ENCODE measurements at places on chromosomes 5 and 9.

- no peak for DNase-seq
Measured at GRCh38 chr5:131068893-131069643, 96.0 kb downstream of the HINT1 start.

GRCh38 chr9:35407846-35408245 lies 82.1 kb upstream of the RUSC2 start:
- no peak for DNase-seq

- DNase-seq, result no peak
Measured at GRCh38 chr9:75432386-75432785, 344.1 kb downstream of the OSTF1 start.

DNA sequence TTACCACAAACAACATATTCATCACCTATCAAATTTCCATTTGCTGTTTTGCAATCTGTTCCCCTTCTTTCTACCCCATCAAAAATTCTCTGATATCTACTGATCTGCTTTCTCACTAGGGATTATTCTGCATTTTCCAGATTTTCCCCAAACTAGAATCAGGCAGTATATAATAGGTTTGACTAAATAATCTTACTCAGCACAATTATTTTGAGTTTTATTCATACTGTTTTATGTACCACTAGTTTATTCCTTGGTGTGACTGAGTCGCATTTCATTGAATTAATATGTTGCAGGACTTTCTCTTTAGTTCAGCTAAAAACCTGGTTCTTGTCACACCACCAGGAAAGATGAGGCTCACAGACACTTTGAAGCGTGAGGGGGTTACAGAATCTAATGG lies 131.4 kb downstream of the CYLC2 start:
- DNase-seq, result no peak

- DNase-seq, result no peak
Measured at GRCh38 chr5:115684513-115685037, 58.7 kb upstream of the TMED7 start.

Measured in cardiac fibroblast (primary cell).